Activated naive CD8-positive, alpha-beta T cell treated with anti-CD3 and anti-CD28 coated beads for 36 hours (primary cell): ENCODE measurements at places on chromosomes 7 and 10.

DNA sequence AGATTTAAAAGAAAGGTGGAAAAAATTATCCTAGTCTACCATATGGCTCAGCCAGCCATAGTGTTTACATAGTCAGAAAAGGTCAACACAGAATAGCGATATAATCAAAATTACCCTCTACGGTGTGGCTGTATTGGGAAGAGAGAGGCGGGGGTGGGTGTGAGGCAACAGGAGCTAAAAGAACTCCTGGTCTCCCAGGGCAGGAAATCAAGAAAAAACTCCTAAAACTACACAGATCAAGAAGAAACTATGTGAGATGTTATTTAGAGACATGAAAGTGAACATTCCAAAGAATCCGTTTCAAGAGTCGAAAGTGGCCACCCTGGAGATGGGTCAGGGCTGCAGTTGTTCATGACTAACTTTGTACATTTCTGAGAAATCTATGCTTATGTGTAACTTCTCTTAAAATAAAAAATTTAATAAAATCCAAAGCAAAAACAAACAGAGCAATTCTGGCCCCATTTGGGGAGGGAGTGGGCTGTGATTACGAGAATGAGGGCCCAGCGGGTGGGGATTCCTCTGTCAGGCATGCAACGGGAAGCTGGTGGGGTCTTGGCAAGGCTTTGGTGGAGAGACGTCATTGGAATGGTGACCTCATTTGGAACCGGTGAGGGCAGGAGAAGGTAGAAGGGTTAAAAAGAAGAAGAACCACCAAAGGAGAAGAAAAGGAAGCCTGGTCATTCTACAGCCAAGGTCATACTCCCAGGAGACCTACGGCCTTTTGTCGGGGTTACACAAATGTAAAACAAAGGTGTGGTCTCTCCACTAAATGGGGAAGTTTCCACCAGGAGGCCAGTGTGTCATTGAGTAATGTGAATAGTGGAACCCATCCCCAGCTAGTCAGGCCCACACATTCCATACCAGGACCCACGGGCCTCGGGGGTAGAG, 71.2 kb upstream of the DUSP5 start:
- no peak for DNase-seq

DNA sequence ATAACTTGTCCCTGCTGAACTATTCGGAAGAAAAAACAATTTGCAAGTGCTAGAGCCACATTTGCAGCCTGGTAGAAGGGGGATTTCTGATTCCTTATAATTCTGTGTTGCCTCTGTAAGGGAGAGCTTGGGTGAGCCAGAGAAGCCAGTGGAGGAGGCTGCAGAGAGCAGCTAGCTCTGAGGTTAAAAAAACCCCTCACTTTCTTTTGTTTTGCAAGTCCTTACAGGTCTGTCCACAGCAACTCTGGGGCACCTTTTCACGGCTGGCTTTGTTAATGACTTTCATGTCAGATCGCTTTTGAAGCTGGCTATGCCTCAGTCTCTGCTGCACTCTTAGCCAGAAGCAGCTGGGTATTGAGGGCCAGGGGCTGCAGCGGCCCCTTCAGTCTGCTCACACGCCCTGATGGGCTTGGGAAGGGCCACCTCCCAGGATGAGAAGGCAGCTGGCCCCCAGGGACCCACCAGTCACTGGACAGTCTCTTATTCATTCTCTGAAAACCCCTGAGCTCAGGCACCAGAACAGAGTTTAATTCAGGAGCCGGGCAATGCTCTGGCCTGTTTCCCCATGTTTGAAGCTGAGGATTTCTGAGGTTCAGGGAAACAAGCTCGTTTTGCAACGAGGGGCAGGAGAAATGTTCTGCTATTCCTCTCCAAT, 30.9 kb downstream of the TRIM8 start:
- DNase-seq, result no peak

GRCh38 chr10:22674573-22674930, 39.8 kb downstream of the PIP4K2A start:
- DNase-seq, result no peak

- no peak for DNase-seq
Measured at GRCh38 chr10:73456187-73456890, 23.0 kb upstream of the MSS51 start.

- no peak for DNase-seq
Measured at GRCh38 chr7:27176524-27176845, 2.4 kb upstream of the HOXA10 start.

DNA sequence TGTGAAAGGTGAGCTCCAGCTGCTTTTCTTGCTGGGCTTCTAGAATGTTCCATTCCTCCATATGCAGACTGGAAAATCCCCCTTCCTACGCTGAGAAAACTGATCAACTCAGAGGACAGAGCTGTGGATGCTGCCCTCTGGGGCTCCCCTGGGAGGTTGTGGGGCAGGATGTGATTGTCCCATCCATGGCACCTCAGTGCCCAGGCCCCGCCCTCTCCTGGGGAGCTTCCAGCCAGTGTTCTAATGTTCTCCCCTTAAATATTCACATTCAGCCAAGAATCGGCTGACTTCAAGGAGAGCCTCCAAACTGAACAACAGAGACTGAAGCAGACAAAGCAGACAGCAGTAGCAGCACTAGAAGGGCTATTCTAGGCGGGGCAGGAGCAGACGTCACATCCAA, 55.0 kb downstream of the RAMP3 start:
- no peak for DNase-seq

DNA sequence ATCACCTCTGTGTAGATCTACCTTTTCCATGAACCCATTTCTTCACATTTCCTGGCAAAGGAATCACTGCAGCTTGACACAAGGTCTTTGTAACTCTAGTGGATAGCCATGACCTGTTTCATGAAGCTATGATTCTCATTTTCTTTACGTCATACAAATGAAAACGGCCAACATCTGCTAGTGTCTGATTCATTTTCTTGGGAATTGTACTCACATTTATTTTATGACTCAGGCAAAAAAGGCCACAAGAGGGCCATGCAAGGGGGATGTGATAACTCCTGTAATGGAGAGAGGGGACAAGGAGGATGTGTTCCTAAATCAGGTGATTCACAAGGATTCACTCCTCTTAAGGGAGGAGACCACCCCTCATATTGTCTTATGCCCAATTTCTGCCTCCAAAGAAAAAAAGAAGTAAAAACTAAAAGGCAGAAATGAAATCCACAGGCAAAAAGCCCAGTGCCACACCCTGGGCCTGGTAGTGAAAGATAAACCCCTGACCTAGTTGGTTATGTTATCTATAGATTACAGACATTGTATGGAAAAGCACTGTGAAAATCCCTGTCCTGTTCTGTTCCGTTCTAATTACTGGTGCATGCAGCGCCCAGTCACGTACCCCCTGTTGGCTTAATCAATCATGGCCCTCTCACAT, 249.9 kb downstream of the IPMK start:
- no peak for DNase-seq

GRCh38 chr7:43799605-43800004, 41.1 kb downstream of the BLVRA start:
- no peak for DNase-seq

DNA sequence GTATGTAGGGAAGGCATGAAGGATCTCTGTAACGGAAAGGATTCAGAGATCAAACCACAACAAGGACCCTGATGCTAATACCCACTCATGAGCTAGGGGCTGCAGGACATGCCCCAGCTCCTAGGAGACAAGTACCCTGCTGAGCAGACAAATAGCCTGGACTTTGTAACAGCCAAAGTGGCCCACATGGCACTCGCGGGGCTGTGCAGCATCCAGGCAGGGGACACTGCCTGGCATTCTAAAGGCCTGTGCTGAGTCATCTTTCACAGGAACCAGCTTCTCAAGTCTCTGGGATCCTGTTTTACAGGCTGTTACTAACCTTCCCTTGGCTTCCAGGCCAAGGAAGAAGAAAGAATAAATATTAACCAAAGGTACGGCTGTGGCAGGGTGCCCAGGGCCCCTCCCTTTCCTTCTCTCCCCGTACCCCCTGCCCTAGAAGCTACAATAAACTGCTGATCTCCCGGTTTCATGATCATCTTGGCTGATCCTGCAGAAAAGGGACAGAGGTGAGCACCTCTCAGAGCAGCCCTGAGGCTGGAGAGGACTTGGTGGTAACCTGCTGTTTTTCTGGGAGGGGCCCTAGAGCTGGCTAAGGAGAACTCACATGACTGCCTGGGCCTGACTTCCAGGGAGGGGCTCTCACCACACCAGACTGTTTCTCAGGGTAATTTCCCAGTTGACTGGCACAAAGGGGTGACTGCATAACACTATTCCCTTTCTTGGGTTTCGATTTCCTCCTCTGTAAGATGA, 4.2 kb upstream of the RPEL1 start:
- DNase-seq, result peak; percentile 1

DNA sequence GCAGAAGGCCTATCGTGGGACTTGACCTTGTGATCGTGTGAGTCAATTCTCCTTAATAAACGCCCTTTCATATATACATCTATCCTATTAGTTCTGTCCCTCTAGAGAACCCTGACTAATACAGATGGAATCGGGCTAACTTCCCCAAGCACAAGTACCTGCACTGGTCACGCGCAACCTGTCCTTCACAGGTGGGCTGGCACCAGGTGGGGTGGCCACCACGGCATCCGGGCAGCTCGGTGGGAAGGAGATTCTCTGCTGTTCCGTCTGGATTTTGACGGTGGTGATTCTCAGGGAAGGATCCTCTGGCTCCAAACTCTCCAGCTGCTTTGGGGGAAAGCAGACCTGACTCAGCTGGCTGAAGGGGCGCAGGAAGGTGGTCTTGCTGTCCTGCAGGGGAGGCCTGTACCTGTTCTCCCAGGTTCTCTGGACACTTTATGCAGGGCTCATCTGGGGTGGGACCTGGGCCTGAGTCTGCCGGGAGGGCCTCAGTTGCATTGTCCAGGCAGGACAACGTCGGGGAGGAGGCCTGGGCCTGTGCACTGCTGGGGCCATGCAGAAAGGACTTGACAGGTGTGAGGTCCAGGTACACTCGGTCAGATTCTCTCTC, 61.1 kb downstream of the VWA2 start:
- no peak for DNase-seq

GRCh38 chr7:107130487-107131220, 38.1 kb upstream of the HBP1 start:
- no peak for DNase-seq

- DNase-seq, result peak; percentile 32
Measured at GRCh38 chr7:128879939-128880746, 17.5 kb downstream of the ATP6V1F start.

GRCh38 chr7:36763132-36763816, 39.0 kb upstream of the AOAH start:
- no peak for DNase-seq

DNA sequence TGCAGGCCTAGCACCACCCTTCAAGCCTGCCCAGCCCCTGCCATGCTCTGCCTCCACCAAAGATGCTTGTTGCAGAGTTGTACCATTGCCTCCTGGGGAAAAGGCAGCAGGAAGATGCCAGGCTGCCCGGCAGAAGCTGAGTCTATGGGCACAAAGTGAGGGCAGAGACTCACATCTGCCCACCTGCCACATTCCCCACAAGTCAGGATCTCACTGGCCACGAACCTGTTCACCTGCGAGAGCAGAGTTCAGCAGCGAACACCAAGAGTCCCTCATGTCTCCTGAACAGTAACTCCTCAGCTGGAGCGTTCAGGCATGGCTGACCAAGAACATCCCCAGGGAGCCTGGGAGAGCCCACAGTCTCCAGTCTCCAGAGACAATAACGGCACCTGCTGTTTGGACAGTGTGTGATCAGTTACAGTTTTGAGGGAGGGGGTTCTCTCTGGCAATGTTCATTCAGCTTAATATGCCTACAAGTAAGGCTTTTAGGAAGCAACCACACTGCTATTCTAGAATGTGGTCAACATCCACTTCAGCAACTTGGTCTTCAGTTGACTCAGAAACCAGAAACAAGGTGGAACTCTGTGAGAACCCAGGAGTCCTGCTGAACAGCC, 78.5 kb downstream of the GRID1 start:
- DNase-seq, result no peak

- DNase-seq, result no peak
Measured at GRCh38 chr10:28935061-28935460, 257.7 kb downstream of the BAMBI start.

DNA sequence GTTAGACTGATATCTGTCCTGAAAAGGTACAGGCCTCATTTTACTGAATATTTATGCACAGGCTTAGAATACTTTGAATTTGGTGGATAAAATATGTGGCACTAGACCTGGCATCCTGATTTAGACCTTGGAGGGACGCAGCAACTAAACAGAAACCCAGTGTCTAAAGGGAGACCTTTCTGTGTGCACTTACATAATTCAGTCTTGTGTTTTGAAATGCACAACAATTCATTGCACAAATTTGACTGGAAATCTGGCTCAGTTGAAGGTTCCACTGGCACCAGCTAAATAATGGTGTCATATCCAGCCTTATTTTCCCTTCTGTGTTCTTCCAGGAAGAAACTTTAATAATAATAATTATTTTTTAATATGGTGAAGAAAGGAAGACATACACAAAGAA, 142.1 kb downstream of the SND1 start:
- no peak for DNase-seq

GRCh38 chr7:73770002-73770859, at the start of gene CLDN3:
Gene CLDN3 (minus strand): TSS chr7:73770270. CDS start chr7:73770049, 221 bp downstream.
- peak; percentile 18 for DNase-seq

GRCh38 chr10:125151553-125152449, 8.6 kb downstream of the CTBP2 start:
- no peak for DNase-seq

DNA sequence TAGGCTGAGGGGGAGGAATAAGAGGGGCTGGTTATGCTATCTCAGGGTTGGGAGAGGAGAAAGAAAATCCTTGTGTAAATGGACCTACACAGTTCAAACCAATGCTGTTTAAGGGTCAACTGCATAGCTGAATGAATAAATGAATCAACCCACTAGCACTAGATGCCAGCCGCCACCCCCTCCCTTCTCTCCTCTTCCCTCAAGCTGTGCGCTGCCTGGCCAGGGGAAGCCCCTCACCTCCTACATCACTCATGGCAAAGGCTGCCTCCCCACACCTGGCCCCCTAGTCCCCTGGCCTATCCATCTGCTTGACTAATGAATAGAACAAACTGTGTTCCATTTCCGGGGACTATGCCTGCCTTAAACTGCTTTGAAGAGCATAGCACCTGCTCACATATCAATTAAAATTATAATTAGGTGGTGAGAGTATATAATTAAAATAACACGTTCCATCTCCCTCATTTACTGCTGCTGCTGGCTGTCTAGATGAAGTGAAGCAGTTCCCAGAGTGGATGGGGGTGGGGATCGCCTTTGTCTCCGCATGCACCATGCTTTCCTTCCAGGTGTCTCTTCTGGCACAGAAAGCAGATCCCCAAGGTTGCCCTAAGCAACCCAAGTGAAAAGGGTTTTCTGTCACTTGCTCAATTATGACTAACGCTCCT, 32.6 kb downstream of the GRID1 start:
- no peak for DNase-seq

DNA sequence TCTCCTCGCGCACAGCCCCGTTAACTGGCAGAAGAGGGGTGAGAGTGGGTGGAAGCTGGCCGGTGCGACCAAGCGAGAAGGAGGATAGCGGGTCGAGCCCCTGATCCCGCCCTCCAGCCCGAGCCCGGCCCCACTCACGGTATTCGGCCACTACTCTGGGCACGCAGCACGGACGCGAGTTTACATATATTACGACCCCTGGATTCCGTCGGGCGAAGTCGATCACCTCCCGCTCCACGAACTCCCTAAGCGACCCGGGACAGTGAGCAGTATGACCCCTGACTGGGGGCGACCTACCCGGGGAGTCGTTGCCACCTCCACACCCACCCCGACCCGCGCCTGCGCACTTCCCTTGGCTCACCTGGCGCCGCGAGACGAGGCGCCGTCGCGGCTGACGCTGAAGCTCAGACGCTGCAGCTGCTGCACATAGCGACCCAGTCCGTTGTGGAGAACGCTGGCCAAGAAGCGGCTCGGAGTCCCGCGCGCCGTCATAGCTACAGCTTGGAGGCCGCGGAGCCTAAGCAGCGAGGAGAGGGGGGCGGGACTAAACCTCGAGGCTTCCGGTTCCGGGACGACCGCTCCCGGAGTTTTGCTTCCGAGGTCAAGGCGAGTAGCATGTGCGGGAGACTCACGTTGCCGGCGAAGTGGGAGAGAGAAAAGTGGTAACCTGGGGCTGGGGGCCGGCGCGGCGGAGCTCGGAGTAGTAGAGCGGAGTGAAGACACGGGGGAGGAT, at the start of the genes MRPL43 and TWNK:
MRPL43 (minus strand) TSS at position 546 of the 733 bp plus-strand sequence; CDS start at position 492, 54 bp downstream.
TWNK (plus strand) TSS at position 592 of the 733 bp plus-strand sequence. CDS start 668 bp downstream, outside the sequence.
- DNase-seq, result peak; percentile 85
